ENCODE measurements at places on chromosomes 6 and 20.

DNA sequence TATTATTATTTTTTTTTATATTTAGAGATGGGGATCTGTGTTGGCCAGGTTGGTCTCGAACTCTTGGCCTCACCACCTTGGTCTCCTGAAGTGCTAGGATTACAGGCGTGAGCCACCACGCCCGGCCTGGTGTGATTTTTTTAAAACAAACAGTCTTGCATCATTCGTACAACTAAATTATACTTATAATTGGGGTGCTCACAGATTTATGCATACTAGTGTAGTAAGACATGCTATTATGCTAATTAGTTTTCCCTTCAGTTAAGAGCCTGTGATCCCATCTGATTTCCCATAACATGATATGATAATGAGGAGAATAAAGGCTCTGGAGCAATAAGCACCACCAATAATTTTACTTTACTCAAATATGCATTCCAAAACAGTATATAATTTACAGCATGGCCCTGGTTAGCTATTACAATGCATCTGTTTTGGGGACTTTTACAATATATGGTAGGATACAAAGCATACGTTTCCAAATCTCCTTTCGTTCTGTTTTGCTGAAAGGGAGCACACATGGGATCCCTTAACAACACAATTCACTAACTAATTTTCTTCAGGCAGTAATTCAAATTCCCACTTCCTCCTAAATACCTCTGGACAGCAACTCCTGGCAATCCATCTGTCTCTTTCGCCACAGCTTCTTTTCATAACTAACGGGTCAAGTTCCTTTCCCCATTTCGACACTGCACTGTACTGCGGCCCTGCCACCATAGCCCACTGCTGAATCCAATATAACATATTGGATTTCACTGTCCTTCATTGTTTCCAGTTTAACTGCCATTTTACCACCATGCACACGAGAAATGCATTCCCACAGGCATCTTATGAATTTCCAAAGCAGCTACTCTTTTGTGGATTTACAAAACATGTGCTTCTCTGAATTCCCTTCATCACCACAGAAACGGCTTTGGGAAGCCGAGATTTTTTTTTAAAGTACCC lies 1.7 kb downstream of the NUDT3 start:
- DNase-seq: peak; percentile 18

DNA sequence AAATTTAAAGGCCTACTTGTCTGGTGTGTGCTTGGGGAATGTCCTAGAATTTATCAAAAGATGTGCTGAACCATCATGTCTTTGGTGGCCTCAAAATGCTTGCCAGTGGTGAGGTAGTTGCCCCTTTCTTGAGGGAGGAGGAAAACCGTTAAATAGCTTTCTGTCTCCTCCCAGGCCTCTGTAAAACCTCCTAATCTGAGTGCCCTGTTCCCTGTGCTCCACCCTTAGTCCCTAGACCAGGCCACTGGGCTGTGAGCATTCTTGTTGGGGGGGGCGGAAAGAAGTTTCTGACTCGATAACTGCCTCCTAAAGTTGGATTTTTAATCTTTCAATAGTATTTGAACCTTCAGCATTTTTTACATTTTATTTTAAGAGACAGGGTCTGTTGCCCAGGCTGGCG lies 23.1 kb downstream of the JARID2 start:
- no peak for DNase-seq

DNA sequence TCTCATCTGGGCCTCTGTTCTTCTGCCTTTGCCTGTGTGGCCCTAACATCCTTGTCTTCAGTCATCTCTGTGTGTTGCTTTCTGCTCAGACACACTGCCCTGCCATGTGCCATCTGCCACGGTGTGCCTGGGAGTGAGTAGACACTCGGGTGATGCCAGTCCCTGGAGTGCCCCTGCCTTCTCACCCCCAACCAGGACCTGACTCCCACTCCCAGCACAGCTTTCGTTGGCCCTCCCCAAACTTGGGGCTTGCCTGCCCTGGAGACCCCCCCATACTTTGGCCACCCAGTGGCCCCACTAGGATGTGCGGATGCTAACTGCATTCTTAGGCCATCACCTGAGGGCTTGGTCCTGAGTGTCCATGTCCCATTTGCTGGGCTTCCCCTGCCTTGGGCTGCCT lies 76.4 kb upstream of the SCP2D1 start:
- DNase-seq: no peak

GRCh38 chr6:30590509-30590908 lies 19.3 kb downstream of the ABCF1 start:
- DNase-seq: no peak

- DNase-seq: no peak
Observed at GRCh38 chr6:51559059-51559458, 528.4 kb downstream of the PKHD1 start.

DNA sequence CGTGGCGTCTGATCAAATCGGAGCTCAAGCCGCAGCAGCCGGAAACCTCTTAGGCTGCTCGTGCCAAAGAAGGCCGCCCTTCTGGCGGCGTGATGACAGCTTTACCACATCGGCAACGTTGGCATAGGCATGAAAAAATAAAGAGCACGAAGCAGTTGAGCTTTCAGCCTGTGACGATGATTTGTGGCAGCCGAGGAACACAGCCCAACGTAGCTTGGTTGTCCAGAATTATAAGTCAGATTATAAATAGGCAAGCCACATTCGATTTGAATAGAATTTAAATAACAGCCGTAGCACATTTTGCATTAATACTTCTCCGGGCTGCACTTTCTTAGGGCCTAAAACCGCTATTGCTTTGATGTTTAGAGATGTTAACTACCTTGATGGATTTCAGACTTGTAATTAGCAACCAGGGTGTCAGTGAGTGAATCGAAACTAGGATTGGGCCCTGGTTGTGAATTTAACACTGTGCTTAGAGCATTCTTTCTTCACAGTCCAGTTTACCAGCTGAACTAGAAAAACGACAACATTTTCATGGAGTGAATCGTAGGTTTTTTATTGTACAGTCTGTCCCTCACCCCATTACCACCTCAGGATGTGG lies 864 bp upstream of the BCLAF1 start:
- DNase-seq: peak; percentile 91

Data from mesenteric fat pad (tissue), 1 donor.